Lung (tissue), 17 donors: ENCODE measurements at places on chromosomes 4 and X. TPM values are rescaled to one million over a fixed set of nuclear protein-coding genes. Genes with fewer than 3 reads are reported as not detected.

DNA sequence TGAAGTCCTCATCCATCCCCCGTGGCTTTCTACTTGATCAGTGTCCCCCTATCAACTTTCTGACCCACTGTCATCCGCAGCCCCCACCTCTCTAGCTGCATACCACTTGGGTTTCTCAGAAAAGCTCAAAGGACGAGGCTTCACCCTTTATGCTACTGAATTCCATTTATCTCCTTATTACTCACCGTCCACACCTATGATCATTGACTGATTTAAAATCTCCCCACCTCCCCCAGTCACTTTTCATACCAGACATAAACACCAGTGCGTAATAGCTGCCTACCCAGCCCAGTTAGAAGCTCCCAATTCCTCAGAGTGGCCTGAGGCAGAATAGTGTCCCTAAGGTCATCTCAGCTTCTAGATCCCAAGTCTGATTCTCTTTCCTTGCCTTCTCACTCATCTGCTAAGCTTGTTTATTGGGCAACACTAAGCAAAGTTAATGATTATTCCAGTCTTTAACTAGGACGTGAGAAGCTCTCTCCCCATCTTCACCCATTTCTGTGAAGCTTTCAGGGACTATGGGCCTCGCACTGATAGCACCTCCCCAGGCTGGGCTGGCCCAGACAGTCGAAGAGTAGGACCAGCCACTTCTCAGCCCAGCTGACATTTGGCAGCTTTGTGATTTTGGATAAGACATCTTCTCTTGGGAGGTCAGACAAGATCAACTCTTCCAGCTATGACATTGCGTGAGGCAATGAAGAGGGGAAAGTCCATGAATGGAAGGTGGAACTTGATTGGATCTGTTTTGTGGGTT, 7.2 kb upstream of the DDX60L start:
- no peak for DNase-seq

DNA sequence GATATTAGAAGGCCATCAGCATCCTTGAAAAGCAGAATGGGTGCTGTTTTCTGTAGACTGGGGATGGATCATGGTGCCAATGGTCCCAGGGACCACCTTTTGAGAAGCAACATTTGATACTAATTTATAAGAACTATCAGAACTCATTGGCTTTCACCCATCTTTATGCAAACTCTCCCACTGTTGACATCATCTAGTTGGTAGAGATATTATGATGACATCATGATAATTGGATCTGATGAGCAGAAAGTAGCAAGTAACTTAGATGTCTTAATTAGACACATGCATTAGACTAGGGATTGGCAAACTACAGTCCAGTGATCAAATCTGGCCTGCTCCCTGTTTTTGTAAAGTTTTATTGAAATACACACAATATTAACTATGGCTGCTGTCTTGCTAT, 181.0 kb downstream of the DCHS2 start:
- no peak for DNase-seq

- no peak for DNase-seq
Observed at GRCh38 chr4:159504684-159505083, 401.8 kb downstream of the RAPGEF2 start.

- DNase-seq: no peak
Observed at GRCh38 chr4:134708616-134709015, 507.0 kb upstream of the PABPC4L start.

DNA sequence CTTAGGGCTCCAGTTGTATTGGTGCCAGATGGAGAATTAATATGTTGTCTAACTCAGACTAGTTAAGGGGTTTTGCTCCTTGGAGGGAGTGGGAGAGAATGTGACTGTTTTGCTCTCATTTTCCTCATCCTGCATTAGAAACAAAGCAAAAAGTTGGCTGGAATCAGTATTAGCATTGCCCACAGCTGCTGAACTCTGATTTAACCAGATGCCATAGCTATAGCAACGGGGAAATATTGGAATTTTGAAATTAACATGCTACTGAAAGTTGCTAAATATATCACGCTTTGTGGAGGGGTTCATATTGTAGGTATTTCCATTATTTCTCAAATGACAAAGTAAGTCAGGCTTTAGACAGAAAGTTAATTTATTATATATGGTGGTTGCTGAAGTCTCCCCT, 66.7 kb upstream of the EOLA2 start:
- DNase-seq: no peak

- DNase-seq: no peak
Observed at GRCh38 chr4:109319156-109319555, 16.7 kb upstream of the COL25A1 start.

GRCh38 chr4:81214144-81214880, 710 bp downstream of the PRKG2 start:
- DNase-seq: peak; percentile 48

The TEX13C gene
- not detected for polyA plus RNA-seq

GRCh38 chr4:57766341-57766740, 656.2 kb upstream of the IGFBP7 start:
- no peak for DNase-seq

- DNase-seq: no peak
Observed at GRCh38 chr4:18440527-18441202, 419.1 kb upstream of the LCORL start.

- no peak for DNase-seq
Observed at GRCh38 chr4:176906709-176907108, 114.0 kb upstream of the VEGFC start.

The DUSP9 gene
- polyA plus RNA-seq: 0.17 TPM

GRCh38 chrX:107659768-107660167, 31.5 kb downstream of the PRPS1 start:
- DNase-seq: peak; percentile 86
